ENCODE measurements at places on chromosomes 4 and X. TPM values are rescaled to one million over a fixed set of nuclear protein-coding genes. Genes with fewer than 3 reads are reported as not detected.

DNA sequence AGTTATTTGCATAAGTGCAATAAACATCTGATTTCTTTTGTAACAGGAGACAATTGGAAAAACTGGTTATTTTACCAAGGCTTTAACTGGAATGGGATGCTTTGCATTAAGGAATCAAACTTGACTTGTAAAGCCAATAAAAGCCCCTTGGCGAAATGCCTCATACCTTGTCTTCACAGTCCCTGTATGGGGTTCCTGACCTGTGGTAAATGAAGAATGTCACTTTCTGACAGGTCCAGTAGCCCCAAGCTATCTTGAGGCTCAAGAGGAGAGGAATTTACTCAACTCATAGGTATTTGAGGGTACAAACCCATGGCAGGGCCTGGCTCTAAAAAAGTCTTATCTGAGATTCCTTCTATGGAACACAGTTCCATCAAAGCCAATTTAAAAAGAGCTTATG, 78.0 kb downstream of the ACOX3 start:
- no peak for DNase-seq

GRCh38 chrX:147378767-147379166, 533.0 kb upstream of the FMR1 start:
- no peak for DNase-seq

- no peak for DNase-seq
These were observed 22.6 kb upstream of the PHF8 start for GRCh38 chrX:54066841-54067240.

DNA sequence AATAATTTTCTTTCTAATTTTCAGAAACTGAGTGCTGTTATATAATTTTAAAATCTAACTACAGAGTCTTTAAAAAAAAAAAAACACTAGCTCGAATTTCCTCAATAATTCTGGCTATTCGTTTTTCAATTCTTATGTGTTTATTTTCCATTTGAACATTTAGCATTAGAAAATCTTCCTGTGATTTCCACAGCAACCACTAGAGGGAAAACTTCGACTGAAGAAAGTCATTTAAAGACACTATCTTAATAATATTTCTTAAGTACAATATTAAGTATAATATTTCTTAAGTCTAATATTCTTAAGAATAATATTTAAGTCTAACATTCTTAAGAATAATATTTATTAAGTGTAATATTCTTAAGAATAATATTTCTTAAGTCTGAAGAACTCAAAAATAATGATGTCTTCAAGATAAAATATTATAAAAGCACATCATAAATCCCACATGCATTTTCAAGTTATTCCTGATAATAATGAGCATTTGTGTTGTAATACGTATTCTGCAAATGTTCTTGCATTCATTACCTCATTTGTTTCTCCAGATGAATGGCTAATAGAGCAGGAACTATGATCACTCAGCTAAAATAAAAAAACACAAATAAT, 118.4 kb upstream of the WDR17 start:
- no peak for DNase-seq

DNA sequence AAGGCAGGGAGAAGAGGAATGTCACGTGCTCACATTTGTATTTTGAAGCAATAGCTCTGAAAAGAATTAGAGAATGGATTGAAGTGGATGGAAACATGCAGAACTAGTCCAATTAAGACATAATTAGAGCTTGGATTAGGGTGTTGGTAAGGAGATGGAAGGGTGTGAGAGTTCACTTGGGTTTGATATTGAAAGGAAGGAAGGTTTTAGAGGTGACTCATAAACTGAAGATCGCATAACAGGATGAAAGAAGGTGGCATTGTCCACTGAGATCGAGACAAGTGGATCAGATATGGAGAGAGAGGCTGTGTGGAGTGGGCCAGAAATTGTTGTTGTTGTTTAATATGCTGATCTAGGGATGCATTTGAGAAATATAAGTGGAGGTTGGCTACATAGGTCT, 244.0 kb upstream of the SMIM31 start:
- DNase-seq = no peak

GRCh38 chr4:60822986-60823385, 377.1 kb upstream of the ADGRL3 start:
- DNase-seq = no peak

DNA sequence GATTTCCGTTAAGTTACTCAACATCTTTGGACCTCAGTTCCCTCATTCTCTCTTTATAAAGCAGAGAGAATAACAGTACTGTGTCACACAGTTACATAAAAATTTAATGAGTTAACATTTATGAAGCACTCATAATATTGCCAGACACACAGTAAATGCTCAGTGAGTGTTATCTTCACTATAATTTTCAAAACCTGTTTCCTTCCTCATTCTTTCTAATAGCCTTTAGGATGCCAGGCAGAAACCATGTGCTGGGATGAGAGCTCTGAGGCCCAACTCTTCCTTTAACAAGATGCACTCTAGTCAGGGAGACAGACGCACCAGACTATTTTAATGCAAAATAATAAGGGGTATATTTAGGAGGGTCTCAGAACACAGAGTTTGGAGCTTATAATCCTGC, 208.2 kb downstream of the STK32B start:
- DNase-seq = no peak

- no peak for DNase-seq
These were observed 202.6 kb downstream of the PCDH19 start for GRCh38 chrX:100207331-100208024.

DNA sequence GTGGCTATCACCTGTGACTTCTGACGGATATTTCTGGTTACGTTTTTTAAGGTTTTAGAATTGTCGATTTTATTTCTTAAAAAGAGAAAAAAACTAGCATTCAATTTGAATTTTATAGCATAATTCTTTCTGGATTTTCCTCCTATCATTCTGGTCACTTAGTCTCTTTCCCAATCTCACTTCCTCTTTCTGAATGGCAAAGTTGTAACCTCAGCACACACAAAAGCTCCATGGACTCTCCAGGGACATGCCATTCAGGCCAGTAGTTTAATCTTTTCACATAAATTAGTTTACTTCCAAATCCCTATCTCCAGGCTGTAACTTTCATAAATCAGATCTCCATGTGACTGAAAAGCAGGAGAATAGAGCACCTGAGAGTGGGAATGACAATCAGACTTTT, 110.7 kb downstream of the ARAP2 start:
- DNase-seq = no peak

DNA sequence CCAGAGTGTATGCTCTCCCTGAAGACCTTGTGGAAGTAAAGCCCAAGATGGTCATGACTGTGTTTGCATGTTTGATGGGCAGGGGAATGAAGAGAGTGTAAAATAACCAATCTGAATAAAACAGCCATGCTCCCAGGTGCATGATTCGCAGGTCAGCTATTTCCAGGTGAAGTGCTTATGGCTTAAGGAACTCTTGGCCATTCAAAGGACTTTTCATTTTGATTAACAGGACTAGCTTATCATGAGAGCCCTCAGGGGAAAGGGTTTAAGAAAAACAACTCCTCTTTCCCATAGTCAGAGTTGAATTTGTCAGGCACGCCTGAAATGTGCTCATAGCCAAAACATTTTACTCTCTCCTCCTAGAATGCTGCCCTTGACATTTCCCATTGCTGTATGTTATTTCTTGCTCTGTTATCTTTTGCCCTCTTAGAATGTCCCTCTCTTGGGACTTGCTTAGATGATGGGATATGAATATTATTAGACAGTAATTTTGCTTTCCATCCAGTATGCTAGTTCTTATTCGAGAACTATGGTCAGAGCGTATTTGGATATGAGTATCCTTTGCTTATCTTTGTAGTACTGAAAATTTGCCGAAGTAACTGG, 88.6 kb downstream of the PLS3 start:
- no peak for DNase-seq

GRCh38 chr4:93448691-93449293, 379.8 kb upstream of the ATOH1 start:
- DNase-seq = no peak

Gene ATP2B3
- total RNA-seq = 14.8 TPM

Gene PAGE2
- not detected for total RNA-seq

All from spinal cord (tissue), 10 donors.